ENCODE measurements at places on chromosomes 7 and 10.

- DNase-seq = no peak
- no peak overlapping the region for H3K27ac ChIP-seq
- no peak overlapping the region for H3K4me3 ChIP-seq
- no peaks in the 10 kb centered on the region for H3K4me1 ChIP-seq
- no peaks in the 10 kb centered on the region for H3K36me3 ChIP-seq
Measured at GRCh38 chr10:9294132-9294663, 1239.7 kb downstream of the GATA3 start.

DNA sequence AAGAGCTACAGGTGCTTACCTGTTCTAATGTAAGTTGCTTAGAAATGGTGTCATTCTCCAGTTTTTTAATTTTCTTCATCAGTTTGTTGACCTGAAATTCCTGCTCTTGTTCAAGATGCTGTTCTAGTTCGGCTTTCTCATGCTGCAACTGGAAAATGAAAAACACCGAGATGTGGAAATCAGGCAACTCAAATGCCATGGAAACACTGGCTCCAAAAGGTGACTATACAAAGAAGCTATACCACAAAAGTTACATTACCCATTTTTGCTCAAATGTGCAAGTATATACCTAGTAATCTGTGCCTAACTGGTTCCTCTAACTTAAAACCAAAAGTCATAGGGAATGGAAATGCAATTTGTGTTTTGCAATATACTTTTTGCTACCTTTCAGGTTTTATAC, 73.8 kb downstream of the CCDC6 start:
- no peaks in the 10 kb centered on the region for H3K27me3 ChIP-seq
- H3K27ac ChIP-seq = no peak overlapping the region
- H3K4me3 ChIP-seq = no peak overlapping the region
- peaks cover 4% of the 10 kb centered on the region for H3K36me3 ChIP-seq

GRCh38 chr10:14601872-14602725, 172.6 kb downstream of the FAM107B start:
- H3K27me3 ChIP-seq = no peaks in the 10 kb centered on the region
- H3K4me3 ChIP-seq = no peak overlapping the region

- H3K4me3 ChIP-seq = no peak within 1 kb of the TSS
- H3K27ac ChIP-seq = no peak within 1 kb of the TSS
- peaks cover 22% of the 10 kb centered on the region for H3K4me1 ChIP-seq
- H3K27me3 ChIP-seq = peaks cover 19% of the 10 kb centered on the region
Measured at GRCh38 chr7:121328508-121329190, at the start of gene WNT16. Gene WNT16 (plus strand): TSS chr7:121329000. CDS start chr7:121329293, 293 bp downstream.

DNA sequence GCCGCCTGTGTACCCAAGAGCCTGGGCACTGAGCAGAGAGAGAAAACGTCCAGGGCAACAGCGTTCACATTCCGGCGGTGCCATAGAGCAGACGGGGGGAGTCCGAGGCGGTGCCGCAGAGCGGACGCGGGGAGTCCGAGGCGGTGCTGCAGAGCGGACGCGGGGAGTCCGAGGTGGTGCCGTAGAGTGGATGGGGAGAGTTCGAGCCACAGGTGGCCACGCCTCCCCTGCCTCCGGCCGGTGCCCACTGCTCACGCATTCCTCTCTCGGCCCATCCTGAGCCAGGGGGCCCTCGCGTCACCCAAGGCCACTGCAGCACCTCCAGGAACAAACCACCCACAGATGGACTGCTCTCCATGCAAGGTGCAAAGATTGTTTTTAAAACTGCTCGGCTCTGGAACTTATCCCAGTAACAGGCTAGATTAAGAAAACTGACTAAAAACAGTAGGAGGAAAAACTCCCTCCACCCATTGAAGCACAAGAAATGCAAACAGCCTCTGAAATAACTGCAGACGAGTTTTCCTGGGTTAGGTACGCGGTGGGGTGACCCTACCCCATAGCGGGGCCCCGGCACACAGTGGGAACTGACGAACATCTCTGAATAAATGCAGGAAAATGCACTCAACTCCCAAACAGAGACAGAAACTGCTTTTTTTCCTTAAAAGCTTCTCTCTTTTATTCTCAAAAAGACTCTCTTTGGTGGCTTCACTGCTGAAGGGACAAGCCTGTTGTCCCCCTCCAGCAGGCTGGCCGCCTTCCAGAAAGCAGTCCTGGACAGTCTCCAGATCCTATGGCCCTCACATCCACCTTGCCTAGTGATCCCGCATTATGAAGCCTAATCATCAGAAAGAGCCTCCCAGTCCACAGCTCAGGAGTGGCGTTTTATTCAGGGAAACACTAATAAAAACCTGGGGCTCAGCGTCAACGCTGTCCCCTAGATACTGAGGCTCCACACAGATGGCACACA, 55.9 kb downstream of the DIP2C start:
- no peaks in the 10 kb centered on the region for H3K27me3 ChIP-seq
- H3K4me1 ChIP-seq = peaks cover 14% of the 10 kb centered on the region
- H3K4me3 ChIP-seq = no peak overlapping the region
- no peaks in the 10 kb centered on the region for H3K36me3 ChIP-seq

DNA sequence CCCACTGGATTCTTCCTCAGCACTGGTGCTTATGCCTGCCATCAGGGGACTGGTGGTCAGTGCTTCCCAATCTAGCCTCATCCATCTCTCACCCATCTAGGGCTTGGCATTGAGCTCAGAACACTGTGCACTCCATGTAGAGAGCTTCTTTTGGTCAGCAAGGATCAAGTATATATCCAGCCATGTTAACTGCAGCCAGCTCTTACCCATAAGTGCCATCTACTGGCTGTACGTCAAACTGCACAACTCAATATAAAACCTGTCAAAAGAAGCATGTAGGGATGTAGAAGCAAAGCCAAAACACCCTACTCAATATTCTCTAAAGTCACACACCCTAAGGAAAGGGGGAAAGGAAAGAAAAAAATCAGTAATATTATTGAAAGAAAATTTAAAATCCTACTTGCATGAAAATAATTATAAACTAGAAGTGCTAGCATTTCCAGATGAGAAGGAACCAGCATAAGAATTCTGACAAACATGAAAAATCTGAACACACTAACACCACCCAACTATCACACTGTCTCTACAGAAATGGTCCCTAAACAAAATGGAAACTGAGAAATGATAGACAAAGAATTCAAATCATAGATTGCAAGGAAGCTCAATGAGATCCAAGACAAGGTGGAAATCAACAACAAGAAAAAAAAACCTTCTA, 531.1 kb upstream of the STEAP1 start:
- H3K4me1 ChIP-seq = no peaks in the 10 kb centered on the region
- no peaks in the 10 kb centered on the region for H3K27me3 ChIP-seq
- H3K4me3 ChIP-seq = no peak overlapping the region
- H3K36me3 ChIP-seq = no peaks in the 10 kb centered on the region
- no peak overlapping the region for H3K27ac ChIP-seq

GRCh38 chr7:44225566-44226395, 25.0 kb downstream of the YKT6 start:
- no peaks in the 10 kb centered on the region for H3K27me3 ChIP-seq
- no peaks in the 10 kb centered on the region for H3K36me3 ChIP-seq
- H3K4me3 ChIP-seq = no peak overlapping the region
- H3K27ac ChIP-seq = no peak overlapping the region

GRCh38 chr7:45238806-45239205, 81.2 kb downstream of the RAMP3 start:
- no peaks in the 10 kb centered on the region for H3K4me1 ChIP-seq
- H3K27me3 ChIP-seq = no peaks in the 10 kb centered on the region
- no peaks in the 10 kb centered on the region for H3K36me3 ChIP-seq
- H3K27ac ChIP-seq = no peak overlapping the region
- DNase-seq = no peak

DNA sequence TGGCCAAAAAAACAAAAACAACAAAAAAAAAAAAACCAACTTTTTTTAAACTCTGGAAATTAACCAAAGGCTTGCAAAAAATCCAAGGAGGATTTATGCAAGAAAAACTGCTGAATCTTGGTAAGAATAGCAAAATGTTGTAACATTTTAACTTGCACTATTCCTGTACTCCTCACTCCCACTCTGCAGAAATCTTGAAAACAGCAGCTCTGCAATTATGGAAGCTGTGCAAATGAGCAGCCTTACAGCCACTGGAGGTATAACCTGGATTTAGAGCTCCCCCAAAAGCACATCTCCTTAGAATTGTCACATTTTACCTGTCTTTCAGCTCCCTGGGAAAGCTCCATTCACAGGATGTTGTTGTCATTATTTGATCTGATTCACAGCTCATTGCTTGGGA, 41.8 kb upstream of the LRGUK start:
- no peaks in the 10 kb centered on the region for H3K36me3 ChIP-seq
- H3K4me1 ChIP-seq = no peaks in the 10 kb centered on the region
- DNase-seq = no peak
- no peak overlapping the region for H3K4me3 ChIP-seq
- no peaks in the 10 kb centered on the region for H3K27me3 ChIP-seq

GRCh38 chr7:26188206-26188956, 12.2 kb downstream of the HNRNPA2B1 start:
- DNase-seq = no peak
- H3K4me3 ChIP-seq = no peak overlapping the region
- H3K4me1 ChIP-seq = peaks cover 74% of the 10 kb centered on the region
- peaks cover 22% of the 10 kb centered on the region for H3K36me3 ChIP-seq
- H3K27me3 ChIP-seq = no peaks in the 10 kb centered on the region

GRCh38 chr10:30437031-30437841, 3.3 kb downstream of the MAP3K8 start:
- H3K27ac ChIP-seq = no peak overlapping the region
- no peak overlapping the region for H3K4me3 ChIP-seq
- DNase-seq = no peak
- no peaks in the 10 kb centered on the region for H3K27me3 ChIP-seq
- no peaks in the 10 kb centered on the region for H3K36me3 ChIP-seq
- H3K4me1 ChIP-seq = peaks cover 15% of the 10 kb centered on the region

GRCh38 chr7:138276891-138277290, 183.2 kb upstream of the TRIM24 start:
- H3K27me3 ChIP-seq = no peaks in the 10 kb centered on the region
- no peaks in the 10 kb centered on the region for H3K36me3 ChIP-seq
- no peak overlapping the region for H3K4me3 ChIP-seq
- H3K27ac ChIP-seq = no peak overlapping the region
- DNase-seq = no peak

- H3K4me1 ChIP-seq = peaks cover 19% of the 10 kb centered on the region
- H3K36me3 ChIP-seq = no peaks in the 10 kb centered on the region
- DNase-seq = no peak
- no peak overlapping the region for H3K27ac ChIP-seq
- no peaks in the 10 kb centered on the region for H3K27me3 ChIP-seq
Measured at GRCh38 chr7:134941185-134941900, 45.0 kb upstream of the AGBL3 start.

GRCh38 chr10:89171996-89172395, 35.1 kb downstream of the CH25H start:
- H3K27ac ChIP-seq = no peak overlapping the region
- no peaks in the 10 kb centered on the region for H3K4me1 ChIP-seq
- no peak for DNase-seq
- H3K36me3 ChIP-seq = no peaks in the 10 kb centered on the region

GRCh38 chr10:103759100-103759781, 96.1 kb downstream of the SH3PXD2A start:
- H3K27ac ChIP-seq = peak overlapping the region; percentile 53
- peaks cover 18% of the 10 kb centered on the region for H3K4me1 ChIP-seq
- no peak overlapping the region for H3K4me3 ChIP-seq
- no peaks in the 10 kb centered on the region for H3K36me3 ChIP-seq

DNA sequence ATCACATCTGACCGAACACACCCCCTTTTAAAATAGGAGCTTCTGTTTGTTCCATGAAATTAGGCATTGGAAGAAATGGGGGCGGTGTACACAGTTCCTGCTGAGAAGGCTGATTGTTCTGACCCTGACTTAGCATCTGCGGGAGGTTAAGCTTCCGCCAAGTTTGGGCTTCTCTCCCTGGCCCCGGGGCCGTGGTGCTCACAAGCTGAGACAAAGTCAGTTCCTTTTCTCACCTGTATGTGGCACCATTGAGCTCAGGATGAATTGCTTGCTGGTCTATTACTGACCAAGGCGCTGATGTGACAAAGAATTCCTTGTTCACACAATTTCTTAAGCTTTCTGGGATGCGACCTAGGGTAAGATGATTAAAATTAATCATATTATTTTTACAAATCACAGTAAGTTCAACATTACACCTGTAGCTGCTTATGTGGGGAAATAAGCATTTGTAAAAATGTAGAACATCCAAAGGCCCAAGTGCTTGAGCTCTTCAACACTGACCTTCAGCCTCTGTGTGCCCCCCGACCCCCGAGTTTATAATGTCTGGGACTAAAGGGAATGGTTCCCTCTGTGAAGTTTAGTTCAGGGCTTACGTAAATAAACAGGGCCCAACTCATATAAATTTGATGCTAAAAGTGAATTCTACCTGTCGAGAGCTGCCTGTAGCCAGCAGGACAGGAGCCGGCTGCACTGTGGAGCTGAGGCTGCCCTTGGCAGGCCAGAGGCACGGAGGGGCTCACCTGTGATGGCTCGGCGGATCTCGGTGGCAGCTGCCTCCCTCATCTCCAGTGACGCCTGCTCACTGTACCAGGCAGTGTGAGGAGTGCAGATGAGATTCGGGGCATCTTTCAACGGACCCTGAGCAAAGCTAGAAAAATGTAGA, 50.8 kb downstream of the ZRANB1 start:
- H3K27me3 ChIP-seq = no peaks in the 10 kb centered on the region
- peak; percentile 77 for DNase-seq
- no peaks in the 10 kb centered on the region for H3K4me1 ChIP-seq

- peaks cover 15% of the 10 kb centered on the region for H3K4me1 ChIP-seq
- no peak overlapping the region for H3K27ac ChIP-seq
- no peak overlapping the region for H3K4me3 ChIP-seq
Measured at GRCh38 chr10:119250641-119251314, 43.4 kb downstream of the GRK5 start.

DNA sequence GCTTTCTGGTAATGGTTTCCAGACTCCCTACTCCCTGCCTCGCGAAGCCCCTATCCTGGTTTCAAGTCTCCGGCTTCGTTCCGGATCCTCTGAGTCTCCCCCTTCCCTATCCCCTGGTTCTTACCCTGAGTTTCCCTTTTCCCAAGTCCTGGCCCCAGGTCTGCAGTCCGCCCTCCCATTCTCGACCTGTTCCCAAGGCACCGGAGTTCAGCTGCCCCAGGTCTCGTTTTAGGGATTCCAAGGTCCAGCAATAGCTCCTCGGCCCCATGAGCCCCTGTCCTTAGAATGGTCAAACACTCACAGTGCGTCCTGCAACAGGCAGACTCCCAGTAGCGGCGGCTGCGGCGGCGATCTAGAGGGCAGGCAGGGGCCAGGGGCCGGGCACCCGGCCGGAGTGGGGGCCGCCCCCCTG, 274 bp downstream of the PITX3 start:
- peak overlapping the region; percentile 45 for H3K4me3 ChIP-seq
- no peak for DNase-seq
- H3K27ac ChIP-seq = no peak overlapping the region
- H3K27me3 ChIP-seq = no peaks in the 10 kb centered on the region
- no peaks in the 10 kb centered on the region for H3K36me3 ChIP-seq
- peaks cover 22% of the 10 kb centered on the region for H3K4me1 ChIP-seq

GRCh38 chr10:101617102-101617823, 29.1 kb downstream of the DPCD start:
- no peak overlapping the region for H3K4me3 ChIP-seq
- peaks cover 4% of the 10 kb centered on the region for H3K36me3 ChIP-seq
- no peak for DNase-seq
- no peak overlapping the region for H3K27ac ChIP-seq

GRCh38 chr10:68303849-68304412, 27.9 kb upstream of the HNRNPH3 start:
- peak; percentile 87 for DNase-seq
- no peak overlapping the region for H3K4me3 ChIP-seq
- H3K4me1 ChIP-seq = peaks cover 56% of the 10 kb centered on the region
- no peaks in the 10 kb centered on the region for H3K36me3 ChIP-seq
- no peaks in the 10 kb centered on the region for H3K27me3 ChIP-seq
- H3K27ac ChIP-seq = peak overlapping the region; percentile 4

GRCh38 chr10:84424731-84425167, 96.4 kb downstream of the CCSER2 start:
- H3K27me3 ChIP-seq = no peaks in the 10 kb centered on the region
- peaks cover 13% of the 10 kb centered on the region for H3K4me1 ChIP-seq
- peak; percentile 83 for DNase-seq
- H3K27ac ChIP-seq = peak overlapping the region; percentile 80

Measured in body of pancreas (tissue), 4 donors.